Gastrocnemius medialis (tissue), 4 donors: ENCODE measurements at places on chromosomes 4 and X.

GRCh38 chrX:100407147-100407783 lies 2.8 kb downstream of the PCDH19 start:
- no peak for DNase-seq

- no peak for DNase-seq
These were observed 250.4 kb downstream of the ADAMTS3 start for GRCh38 chr4:72318421-72319170.

- DNase-seq, result no peak
These were observed 59.8 kb downstream of the AGTR2 start for GRCh38 chrX:116230130-116230898.

GRCh38 chrX:31058284-31058683 lies 13.6 kb downstream of the FTHL17 start:
- DNase-seq, result no peak

GRCh38 chr4:81634766-81635549 lies 163.3 kb upstream of the RASGEF1B start:
- DNase-seq, result no peak

- no peak for DNase-seq
These were observed 15.4 kb downstream of the TMPRSS11E start for GRCh38 chr4:68462691-68463090.

GRCh38 chrX:23327104-23327503 lies 7.5 kb upstream of the PTCHD1 start:
- DNase-seq, result no peak

DNA sequence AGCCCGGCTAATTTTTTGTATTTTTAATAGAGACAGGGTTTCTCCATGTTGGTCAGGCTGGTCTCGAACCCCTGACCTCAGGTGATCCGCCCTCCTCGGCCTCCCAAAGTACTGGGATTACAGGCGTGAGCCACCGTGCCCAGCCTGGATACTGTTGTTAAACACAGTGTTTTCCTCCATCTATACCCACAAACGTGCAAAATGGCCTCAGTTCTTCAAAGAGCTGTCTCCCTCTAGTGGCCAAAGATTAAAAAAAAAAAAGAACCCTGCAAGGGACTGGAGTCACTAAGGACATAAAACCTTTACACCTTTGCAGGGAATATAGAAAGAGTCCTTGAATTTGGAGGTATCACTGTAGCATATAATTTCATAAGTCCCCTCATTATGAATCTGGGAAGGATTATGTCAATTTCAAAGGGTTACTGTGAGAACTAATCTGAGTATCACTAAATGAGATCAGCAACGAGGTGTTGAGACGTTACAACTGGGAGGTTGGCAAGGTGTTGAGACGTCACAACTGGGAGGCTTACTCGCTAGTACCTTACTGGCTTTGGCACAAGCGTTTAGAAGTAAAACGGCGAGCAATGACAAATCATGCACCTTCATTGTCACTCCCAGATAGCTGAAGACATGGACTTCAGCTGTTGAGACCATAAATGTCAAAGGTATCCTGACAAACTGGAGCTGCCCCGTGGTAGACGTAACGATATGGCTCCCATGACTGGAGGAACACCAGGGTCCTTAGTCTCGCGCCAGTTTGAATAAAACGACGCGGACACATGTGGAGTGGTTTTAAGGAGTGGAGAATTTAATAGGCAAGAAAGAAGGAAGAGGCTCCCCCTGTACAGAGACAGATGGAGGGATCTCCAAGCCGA lies 33.4 kb upstream of the ENPP6 start:
- DNase-seq, result no peak

DNA sequence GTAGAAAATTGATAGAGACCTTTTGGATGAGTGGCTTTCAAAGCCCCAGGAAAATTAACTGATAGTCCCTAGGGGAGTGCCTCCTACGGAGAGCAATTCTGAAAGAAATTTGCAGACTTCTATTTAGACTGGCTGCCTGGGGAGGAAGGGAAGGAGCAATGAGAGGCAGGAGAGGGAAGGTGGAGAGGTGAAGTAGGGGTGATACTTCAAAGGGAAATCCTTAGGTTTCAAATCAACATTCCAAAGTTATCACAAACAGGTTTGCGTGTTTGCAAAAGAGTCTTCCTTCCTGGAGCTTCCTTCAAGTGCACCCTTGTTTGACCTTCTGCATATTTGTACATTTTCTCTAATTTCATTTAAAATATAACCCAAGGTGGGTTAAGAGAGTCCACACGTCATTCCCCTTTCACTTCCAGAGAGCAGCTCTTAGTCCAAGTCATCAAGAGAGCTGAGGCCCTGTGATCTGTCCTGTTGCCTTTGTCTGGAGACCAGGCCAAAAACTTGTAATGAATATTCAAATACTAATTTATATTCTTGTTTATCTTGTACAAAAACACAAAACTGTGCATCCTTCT lies 157.8 kb downstream of the CLCN4 start:
- no peak for DNase-seq

GRCh38 chrX:29728639-29729038 lies 486.7 kb upstream of the MAGEB2 start:
- DNase-seq, result no peak

DNA sequence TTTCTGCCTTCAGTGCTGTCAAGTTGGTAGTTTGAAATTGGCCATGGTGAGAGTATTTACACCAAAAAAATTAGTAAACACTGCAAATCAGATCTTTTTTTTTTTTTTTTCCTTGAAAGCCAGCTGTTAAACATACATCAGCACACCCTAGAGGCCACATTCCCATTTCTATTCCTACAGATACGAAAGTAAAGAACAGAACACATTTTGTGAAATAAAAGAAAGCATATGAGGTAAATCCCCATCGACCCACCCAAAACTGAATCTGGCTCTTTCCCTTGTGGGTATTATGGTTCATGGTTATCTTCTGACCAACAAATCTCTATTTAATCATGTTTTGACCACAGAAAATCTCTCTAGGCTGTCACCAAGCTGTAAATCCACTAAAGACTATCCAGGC lies 41.8 kb upstream of the AP1AR start:
- no peak for DNase-seq

DNA sequence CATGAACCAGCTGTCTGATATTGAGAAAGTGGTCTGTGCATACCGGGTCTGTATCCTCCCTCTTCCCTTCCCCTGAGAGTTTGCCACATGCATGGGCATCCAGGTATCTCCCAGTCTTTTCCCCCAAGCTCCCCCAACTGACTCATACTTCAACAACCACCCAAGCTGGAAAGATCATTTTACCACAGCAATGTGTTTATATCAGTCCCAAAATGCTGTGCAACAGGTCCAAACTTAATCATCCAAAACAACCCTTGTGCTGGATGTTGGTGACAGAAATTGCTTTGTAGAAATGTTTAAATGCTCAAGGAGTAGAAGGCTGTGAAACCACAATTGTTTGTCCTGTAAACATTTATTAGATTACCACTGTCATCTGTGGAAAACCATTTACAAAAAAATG lies 286.8 kb upstream of the KLF3 start:
- no peak for DNase-seq

GRCh38 chr4:29805916-29806480 lies 914.2 kb upstream of the PCDH7 start:
- DNase-seq, result no peak

- DNase-seq, result no peak
These were observed 36.1 kb downstream of the NSG1 start for GRCh38 chr4:4422856-4423499.

- DNase-seq, result no peak
These were observed 477 bp downstream of the KLHL13 start for GRCh38 chrX:118115953-118116712.

DNA sequence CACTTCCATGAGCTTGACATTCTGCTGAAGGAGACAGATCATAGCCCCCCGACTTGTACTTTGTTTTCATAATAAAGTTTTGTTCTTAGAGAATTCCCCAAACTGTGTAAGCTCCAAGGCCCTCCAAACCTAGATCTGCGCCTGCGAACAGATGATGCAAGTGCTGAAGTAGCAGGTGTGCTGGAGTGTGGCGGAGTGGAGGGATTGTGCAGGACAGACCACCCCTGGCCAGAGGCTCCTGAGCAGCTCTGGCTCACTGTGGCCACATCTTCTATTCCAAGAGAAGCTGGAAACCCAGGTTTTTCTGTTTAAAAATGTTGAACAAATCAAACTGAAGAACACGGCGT lies 46.4 kb downstream of the TBC1D14 start:
- DNase-seq, result no peak

- DNase-seq, result no peak
These were observed 80.8 kb upstream of the CLNK start for GRCh38 chr4:10765386-10765785.

DNA sequence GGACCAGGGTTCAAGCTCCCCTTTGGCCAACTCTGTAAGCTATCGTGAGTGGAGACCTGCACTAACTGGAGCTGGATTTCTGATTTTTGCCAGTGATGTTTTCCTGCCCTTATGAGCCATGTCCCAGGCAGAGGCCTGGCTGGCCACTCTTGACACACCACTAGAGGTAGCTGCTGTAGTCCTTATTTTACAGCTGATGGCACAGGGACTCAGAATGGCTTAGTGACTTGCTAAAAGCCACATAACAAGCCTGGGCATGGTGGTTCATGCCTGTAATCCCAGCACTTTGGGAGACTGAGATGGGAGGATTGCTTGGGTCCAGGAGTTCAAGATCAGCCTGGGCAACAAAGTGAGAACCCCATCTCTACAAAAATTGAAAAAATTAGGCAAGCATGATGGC lies 33.4 kb downstream of the CYTL1 start:
- no peak for DNase-seq

DNA sequence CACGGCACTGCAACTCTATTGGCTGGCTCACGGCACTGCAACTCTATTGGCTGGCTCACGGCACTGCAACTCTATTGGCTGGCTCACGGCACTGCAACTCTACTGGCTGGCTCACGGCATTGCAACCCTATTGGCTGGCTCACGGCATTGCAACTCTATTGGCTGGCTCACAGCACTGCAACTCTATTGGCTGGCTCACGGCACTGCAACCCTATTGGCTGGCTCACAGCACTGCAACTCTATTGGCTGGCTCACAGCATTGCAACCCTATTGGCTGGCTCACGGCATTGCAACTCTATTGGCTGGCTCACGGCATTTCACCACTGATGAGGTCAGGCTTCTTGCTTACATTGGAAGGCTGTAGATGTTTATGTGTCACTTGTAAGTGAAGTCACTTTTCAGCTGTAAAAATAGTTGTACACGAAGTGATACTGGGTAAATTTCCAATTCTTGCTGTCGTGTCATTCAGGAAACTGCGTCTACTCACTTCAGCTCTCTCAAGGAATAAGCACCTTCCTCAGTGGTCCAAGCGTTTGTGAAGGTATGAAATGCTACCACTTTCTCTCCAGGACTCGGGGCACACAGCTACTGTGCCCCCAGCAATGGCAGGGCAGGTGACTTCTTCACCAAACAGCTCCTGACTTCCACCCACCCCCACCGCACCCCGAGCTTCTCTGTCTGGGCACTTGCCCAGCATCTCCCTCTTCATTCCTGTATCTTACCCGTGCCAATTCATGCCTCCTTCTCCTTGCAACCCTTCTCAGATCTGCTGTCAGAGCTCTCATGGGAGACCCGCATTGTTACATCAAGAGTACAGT lies 141.3 kb downstream of the AFAP1 start:
- no peak for DNase-seq

GRCh38 chrX:65667157-65667502 lies 324 bp upstream of the MSN start:
- no peak for DNase-seq

DNA sequence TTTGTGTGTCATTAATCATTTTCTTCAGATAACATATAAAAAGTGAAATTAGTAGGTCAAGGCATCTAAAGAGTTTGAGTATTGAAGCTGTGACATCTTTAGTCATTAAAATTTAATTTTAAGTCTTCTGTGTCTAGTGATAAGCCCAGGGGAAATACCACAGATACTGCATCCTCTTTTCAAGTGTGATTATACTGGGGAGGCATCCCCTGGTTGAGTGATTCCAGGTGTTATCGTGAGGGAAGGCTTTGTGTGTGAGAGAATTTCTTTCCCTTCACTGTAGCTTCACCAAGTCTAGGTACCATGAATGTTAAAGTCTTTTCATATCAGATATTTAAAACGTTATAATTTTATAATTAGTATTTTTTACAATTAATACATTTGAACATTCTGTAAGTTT lies 193.4 kb downstream of the FRAS1 start:
- DNase-seq, result no peak

GRCh38 chr4:32061916-32062315 lies 1341.7 kb downstream of the PCDH7 start:
- DNase-seq, result no peak

DNA sequence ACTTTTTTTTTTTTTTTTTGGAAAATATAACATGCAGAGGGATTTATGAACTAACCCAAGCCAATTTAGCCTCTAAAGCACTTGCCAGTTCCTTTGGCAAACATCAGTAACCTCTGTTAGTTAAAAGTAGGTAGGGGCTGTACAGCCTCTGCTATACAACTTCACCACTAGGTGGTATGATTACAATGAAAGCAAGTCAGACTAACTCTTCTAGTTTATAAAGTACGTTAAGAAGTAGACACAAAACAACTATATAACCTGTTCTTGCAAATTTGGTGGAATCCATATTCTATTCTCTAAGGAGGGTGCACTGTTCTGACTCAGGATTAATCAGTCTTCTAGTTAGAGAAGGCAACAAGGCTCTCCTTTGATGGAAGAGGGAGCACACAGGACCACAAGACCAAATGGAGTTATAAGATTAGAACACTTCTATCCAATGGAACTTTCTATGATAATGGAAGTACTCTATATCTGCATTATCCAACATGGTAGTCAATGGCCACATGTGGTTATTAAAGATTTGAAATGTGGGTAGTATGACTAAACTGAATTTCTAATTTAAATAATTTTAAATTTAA lies 12.8 kb downstream of the AIMP1 start:
- no peak for DNase-seq

DNA sequence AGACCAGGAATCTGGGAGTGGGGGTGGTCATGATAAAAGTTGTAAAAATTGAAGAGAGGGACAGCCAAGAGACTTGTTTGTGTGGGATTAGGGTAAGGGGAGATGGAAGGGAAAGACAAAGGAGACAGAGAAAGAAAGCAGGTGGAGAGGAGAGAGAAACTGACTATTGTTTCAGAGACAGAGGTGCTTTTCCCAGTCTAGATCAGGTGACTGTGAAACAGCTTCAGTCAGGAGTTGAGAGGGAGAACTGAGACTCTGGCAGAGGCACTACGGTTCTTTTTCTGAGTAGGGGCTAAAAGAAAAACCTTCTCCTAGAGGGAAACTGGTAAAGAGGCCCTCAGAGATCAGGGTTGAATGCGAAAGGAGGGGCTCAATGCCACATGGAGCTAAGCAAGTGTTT lies 106.4 kb downstream of the KDR start:
- DNase-seq, result no peak

DNA sequence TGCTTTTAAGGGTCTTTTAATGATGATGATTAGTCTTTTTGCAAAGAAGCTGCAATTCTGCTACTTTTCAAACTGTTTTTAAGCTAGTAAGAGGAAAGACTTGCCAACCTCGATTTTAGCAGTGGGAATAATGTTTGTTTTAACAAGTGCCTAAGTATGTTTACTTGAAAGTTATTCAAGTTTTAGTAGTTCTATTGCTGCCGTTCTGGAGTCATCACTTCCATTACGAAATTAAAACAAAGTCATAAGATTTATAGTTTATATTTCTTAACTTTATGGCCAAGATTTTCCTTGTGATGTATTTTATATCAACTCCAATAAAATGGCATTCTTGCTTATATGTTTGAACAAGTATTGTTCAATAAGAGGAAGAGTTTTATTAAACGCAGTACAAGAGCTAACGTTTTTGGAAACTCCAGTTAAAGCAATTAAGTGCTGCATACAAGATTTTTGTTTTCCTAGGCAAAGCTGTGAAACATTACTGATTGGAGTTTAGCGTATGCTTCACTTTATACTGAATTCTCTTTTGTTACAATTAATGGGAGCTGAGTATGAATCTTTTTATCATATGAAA lies 211.3 kb downstream of the TENM3 start:
- DNase-seq, result no peak
